ENCODE measurements at places on chromosomes 7 and 10.

- no peak for DNase-seq
These were observed 33.1 kb upstream of the ZNF518A start for GRCh38 chr10:96096958-96097357.

DNA sequence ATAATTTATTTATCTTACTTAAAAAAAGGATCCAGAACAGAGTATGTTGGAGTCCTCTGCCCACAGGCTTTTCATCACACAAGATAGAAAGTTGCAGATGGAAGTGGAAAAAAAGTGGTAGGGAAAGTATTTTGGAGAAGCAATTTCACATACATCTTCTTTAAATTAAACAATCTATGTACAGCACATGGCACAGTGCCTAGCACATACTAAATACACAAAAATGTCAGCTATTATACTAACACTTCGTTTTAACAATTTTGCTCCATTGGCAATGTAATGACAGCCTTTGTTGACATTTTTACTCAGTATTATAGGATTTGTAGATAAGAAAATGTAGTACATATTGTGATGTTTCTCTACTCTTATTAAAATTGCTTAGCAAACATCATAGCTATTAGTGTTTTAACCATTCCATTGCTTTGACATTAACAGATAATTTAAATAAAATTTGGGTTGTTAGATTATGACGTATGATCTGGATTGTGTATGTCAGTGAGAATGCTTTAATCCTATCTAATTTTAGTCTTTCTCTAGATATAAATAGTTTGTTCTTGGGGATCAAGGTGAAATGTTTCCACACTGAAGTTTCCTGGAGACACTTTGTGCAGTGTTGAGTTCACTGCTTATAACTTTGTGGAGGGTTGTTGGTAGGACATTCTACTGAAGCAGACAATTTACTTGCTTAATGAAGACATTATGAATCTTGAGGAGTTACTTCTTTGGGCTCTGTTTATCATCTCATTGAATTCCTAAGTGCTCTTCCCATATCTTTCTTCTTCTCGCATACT lies 202.8 kb upstream of the DKK1 start:
- DNase-seq: no peak

GRCh38 chr7:137628216-137628615 lies 218.6 kb downstream of the DGKI start:
- DNase-seq: peak; percentile 75

- DNase-seq: peak; percentile 39
These were observed 178.3 kb downstream of the CDCA7L start for GRCh38 chr7:21767300-21767900.

DNA sequence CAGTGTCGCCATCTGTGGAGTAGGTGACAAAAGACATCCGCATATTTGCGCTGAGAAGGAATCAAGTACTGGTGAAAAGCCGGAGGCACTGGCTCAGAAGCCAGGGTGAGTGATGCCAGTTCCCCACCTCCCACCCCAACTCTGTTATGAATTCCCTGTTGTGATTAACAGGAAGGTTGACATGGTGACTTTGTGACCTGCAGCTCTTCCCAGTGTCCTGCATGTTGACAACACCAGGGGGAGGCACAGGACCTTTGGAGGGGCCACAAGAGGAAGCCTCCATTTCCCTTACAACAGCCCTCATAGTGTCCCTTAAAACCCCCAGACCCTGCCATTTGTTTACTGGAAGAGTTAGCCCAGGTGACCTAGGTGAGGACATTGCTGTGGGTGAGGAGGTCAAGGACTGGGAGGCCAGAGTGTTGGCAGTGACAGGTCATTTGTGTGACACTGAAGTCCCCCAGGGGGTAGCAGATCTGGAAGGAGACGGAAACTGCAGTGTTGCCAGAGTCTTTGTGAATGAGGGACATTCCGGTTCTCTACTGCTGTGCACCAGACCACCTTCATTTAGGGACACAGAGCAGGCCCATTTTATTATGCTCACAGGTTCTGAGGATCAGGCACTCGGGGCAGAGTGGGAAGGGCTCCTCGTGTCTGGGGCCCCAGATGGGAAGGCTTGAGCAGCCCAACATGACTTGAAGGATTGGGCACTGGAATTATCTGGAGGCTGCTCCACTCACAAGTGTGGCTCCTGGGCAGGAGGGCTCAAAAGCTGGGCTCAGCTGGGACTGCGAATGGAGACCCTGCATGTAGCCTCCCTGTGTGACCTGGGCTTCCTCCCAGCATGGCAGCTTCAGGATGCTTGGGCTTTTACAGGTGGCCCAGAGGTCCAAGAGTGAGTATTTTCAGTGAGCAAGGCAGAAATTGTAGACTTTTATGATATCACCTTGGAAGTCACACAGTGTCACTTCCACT lies 13.0 kb upstream of the ANTXRL start:
- no peak for DNase-seq

GRCh38 chr7:13496976-13497375 lies 492.5 kb downstream of the ETV1 start:
- DNase-seq: no peak

- no peak for DNase-seq
These were observed 32.6 kb downstream of the DUSP5 start for GRCh38 chr10:110530131-110530831.
